Activated T-helper 1 cell treated with Interleukin-2 at 50 U/mL for 16 hours (primary cell): ENCODE measurements at places on chromosomes 4 and X.

DNA sequence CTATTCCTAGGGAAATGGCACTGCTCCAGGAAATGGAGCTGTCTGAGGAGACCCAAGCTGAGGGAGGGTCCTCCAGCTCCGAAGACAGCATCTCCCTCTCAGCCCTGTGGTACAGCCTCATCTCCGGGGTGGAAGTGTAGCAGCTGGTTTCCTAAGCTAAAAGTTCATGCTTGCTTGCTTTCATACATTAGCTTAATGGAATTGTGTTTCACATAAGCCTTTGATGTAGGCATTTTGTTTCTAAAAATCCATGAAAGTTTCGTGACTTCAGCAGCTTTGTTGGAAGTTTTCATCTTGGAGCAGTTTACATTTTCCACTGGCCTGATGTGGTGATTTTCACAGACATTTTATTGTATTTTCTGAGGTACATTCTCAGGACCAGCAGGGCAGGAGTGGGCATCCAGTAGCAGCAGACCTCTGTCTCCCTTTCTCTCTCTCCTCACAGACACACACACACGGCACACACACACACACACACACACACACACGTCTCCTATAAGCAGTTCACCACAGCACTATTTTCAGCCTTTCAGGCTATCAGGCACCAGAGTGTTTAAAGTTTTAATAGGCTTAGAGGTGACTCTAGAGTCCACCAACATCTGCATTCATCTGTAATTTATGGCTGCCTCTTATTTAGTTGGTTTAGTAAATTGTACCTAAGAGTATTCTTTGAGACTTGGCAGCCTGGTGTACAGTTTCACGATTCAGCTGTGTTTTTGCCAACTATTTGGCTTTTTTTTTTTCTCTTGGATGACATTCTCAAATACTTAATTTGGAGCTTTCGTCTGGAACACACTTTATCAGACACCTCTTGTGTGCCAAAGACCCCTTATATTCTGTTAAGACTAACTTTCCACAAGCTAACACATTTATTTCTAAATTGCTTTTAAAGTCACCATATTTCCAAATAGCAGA lies 225.8 kb upstream of the SFRP2 start:
- no peak for DNase-seq

DNA sequence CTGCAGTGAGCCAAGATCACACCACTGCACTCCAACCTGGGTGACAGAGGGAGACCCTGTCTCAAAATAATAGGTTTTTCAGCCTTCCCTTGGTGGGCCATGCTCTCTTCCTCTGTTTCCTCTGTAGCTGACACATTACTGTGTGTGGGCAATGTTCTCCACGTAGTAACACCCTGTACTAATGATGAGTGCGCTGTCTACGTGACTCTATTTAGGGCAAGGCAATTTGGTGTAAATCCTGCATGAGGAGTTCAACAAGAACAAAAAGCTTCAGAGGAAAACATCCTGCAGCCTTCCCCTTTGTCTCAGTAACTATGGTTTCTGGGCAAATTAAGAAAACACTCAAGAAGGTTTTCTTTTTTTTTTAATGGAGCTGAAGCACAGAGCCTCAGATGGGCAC lies 24.4 kb upstream of the JAKMIP1 start:
- no peak for DNase-seq

GRCh38 chrX:68650491-68650890 lies 3.0 kb downstream of the STARD8 start:
- no peak for DNase-seq

GRCh38 chr4:3829211-3829955 lies 63.2 kb downstream of the ADRA2C start:
- DNase-seq: no peak

GRCh38 chr4:5890063-5890727 lies 2.7 kb downstream of the CRMP1 start:
- DNase-seq: no peak

DNA sequence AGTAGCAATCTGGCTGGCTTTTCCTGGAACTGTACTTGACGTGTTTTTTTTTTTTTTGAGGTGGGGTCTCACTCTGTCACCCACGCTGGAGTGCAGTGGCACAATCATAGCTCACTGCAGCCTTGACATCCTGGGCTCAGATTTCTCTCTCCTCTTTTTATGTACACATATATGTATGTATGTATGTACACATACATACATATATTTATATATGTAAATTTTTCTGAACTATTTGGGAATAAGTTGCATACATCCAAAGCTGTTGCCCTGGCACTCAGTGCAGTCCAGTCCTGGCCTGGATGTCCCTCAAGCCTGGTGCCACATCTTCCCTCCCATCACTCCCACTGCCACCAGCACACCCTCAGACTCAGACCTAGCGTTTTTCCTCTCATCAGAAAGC lies 89.0 kb upstream of the SHISA3 start:
- DNase-seq: no peak

DNA sequence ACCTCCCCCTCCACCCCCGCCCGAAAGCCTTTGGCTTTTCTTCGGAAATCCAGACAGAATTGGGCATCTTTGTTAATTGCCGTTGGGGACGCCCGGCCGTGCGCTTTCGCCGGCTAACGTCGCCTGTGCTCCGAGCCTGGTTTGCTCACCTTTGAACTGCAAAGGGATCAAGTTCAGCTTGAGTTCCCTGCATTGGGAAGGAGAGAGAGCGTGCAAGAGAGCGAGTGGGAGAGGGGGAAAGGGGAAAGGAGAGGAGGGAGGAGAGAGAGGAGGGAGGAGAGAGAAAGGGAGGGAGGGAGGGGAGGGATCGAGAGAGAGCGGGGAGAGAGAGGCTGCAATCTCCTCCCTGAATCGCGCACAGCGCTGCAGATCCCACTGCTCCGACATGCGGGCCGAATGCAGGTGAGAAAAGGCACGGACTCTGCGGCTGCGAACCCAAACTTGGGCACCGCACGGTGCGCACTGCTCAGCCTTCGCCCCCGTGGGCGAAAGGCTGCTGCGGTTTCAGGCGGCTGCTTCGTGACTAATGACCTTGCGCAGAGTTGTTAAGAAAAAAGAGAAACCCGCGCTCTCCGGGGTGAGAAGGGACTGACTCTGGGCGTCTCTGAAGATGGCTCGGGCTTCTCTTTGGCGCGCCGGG lies at the start of gene PCDH7:
Gene PCDH7, plus strand, starts transcription at position 349 of the 640 bp plus-strand sequence. CDS start 1,054 bp downstream, outside the sequence.
- DNase-seq: no peak

DNA sequence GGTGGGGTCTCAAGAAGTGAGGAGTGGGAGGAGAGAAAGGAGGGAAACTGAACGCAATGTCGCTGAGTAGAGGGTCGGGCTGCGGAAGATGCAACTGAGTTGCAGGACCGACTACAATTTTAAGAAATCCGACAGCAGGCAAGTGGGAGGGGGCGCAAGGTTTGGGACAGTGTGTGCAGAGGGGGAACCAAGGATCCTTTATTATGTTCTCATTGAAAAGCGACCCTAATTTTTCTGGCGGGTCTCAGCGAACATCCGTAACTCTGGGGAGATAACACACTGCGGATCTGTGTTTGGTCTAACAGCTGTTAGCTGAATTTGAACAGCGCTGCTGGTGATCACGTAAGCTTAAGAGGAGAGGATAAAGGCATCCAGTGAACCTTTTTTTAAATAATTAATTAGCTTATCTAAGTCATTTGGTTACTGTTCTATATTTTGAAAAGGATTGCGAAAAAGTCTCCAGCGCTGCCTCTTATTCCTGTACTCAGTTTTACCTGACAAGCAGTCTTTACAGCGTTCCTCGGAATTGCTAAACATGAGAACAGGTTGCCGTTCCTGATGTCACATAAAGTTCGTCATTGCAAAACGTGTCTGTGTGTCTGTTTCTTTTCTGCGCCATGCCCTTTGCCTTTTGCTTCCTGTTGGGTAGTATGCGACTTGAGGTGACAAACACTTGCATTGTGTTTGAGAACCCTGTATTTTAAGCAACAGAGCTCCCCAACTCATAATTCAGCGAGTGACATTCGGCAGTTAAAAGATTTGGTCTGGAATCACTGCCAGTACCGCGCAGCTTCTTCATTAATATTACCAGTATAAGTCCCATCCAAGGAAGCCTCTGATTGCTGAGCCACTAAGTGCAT lies 1.3 kb downstream of the HTR2C start:
- DNase-seq: no peak
